Dorsolateral prefrontal cortex (tissue), 122 donors: ENCODE measurements at places on chromosomes 3 and 15. TPM values are rescaled to one million over a fixed set of nuclear protein-coding genes. Genes with fewer than 3 reads are reported as not detected.

Gene NOX5
- total RNA-seq, result 0.45 TPM

Gene TMEM108
- 28.7 TPM for total RNA-seq

Gene BCHE
- 6.6 TPM for total RNA-seq

GRCh38 chr15:80118956-80119355, 33.8 kb upstream of the FAH start:
- peak; percentile 11 for DNase-seq

DNA sequence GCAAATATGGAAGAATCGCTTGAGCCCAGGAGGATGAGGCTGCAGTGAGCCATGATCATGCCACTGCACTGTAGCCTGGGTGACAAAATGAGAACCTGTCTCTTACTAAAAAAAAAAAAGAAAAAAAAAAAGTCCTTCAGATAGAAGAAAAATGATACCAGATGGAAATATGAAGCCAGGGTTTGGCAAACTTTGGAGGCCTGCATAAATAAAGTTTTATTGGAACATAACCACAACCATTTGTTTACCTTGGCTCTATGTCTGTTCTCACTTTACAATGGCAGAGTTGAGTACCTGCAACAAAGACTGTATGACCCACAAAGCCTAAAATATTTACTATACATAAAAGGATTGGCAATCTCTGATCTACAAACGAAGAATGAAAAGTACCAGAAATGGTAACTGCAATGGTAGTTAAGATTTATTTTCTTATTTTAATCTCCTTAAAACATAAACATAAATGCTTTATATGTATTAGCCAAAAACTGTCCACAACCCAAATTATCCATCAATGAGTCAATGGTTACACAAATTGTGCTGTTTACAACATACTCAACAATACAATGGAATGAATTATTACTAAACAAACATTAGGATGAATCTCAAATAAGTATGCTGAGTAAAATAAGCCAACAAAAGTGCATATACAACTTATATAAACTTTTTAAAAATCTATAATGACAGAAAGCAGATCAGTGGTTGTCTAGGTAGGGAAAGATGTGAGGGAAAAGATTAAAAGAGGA, 41.8 kb downstream of the GOLGB1 start:
- no peak for DNase-seq

Gene CPLX3
- 3.9 TPM for total RNA-seq

- DNase-seq, result no peak
These were observed 92.2 kb downstream of the APBA2 start for GRCh38 chr15:28978011-28978378.
